ENCODE measurements at places on chromosomes 11 and 22. TPM values are rescaled to one million over a fixed set of nuclear protein-coding genes. Genes with fewer than 3 reads are reported as not detected.

RCOR2 gene
- under 0.01 TPM for total RNA-seq

GRCh38 chr11:119592642-119593041, 136.4 kb downstream of the NECTIN1 start:
- no peak for DNase-seq

CDC42BPG gene
- total RNA-seq = 0.22 TPM

- DNase-seq = no peak
Observed at GRCh38 chr22:19494676-19495173, 15.0 kb downstream of the CDC45 start.

DNA sequence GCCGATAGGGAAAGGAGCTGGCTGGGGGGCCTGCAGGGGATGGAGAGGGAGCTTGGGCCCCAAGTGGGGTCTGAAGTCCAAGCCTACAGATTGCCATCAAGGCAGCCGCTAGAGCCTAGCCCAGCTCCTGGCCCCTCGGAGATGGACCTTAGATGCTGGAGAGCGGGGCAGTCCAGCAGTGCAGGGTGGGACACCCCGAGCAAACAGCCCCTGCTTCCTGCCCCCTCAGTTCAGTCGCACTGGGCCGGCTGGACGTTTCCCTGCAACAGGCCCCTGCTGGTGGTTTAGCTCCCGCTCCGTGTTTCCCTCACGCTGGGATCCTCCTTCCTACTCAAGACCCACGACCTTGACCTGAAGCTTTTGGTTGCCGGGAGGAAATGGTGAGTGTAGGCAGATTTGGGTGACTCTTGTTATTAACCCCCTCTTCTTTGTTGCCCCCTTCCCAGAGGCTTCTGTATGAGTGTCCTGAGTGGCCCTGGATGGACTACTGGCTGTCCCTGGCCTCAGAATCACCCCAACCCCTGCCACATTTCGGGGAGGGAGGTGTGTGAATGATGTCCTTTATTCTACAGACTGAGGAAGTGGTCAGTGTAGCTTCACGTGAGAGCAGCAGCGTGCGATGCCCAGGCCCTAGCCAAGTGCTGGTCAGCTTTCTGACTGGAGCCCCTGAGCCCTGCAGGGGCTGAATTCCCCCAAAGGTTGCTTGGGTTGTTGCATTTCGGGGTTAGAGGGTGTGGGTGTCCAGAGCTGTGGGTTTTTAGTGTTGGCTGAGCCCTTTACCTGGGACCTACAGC, 2.7 kb downstream of the ST3GAL4 start:
- DNase-seq = no peak

CARD18 gene
- total RNA-seq = not detected

GRCh38 chr11:35292279-35292678, 127.1 kb downstream of the SLC1A2 start:
- DNase-seq = no peak

DNA sequence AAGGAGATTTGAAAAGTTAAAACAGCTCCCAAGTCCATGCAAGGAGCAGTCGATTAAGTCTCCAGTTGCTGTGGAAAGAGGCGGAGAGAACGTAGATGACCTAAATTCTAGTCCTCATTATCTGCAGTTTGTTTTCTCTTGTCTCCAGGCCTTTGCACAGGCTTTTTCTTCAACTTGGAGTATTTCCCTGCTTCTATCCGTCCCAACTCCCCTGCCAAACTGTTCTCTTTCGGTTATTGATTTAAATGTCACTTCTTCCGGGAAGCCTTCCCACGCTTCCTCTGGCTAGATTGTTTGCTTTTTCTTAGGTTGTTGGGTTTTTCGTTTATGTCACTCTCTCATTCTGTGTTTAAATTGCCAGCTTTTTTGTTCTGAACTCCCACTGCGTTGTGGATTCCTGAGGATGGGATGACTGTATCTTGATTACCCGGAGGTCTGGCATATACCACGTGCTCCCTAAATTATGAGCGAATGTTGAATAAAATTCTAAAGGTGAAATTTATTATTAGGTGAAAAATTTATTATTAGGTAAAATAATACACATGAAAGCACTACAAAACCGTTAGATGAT, 463 bp downstream of the TMEM126B start:
- no peak for DNase-seq

OR8G5 gene
- not detected for total RNA-seq

DNA sequence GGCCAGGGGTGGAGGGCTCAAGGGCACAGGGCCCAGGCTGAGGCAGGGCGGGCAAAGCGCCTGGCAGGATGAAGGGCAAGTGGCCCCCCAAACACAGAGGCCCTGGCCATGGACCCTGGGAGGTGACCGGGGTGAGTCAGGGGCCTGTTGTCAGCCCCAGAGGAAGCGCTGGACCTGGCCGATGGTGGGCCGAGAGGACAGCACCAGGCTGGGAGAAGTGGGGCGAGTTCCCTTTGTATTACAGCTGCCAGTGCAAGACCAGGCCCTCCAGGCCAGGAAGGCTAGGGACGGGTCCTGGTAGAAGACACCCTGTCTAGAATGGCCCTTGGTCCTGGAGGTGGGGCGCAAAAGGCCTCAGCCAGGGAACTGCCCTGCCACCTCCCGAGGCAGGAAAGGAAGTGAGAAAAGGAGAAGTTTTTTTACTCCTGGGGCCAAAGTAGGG, 12.8 kb downstream of the CXCR5 start:
- no peak for DNase-seq

MUC5AC gene
- not detected for total RNA-seq

SYCE3 gene
- total RNA-seq = not detected

LINC01488 gene
- under 0.01 TPM for total RNA-seq

GGTLC3 gene
- total RNA-seq = not detected

SART1 gene
- total RNA-seq = 25.7 TPM

GAB4 gene
- not detected for total RNA-seq

DNA sequence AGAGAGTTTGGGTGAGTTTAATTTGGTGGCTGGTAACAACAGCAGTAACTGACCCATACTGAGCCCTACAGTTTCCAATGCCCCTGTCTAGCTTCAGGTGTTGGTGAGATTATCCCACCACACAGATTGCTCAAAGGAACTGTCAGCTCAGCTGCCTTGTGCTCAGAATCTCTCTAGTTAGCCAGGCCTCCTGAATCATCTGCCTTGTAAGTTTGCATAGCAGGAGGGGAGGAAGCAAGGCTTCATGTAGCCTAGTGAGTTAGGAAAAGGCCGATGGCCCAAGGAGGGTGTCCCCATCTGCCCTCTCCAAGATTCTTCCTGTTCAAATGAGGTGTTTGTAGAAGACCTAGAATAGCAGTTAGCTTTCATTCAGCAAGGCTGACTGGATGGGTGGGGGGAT, 74.3 kb downstream of the MICAL2 start:
- DNase-seq = no peak

DNA sequence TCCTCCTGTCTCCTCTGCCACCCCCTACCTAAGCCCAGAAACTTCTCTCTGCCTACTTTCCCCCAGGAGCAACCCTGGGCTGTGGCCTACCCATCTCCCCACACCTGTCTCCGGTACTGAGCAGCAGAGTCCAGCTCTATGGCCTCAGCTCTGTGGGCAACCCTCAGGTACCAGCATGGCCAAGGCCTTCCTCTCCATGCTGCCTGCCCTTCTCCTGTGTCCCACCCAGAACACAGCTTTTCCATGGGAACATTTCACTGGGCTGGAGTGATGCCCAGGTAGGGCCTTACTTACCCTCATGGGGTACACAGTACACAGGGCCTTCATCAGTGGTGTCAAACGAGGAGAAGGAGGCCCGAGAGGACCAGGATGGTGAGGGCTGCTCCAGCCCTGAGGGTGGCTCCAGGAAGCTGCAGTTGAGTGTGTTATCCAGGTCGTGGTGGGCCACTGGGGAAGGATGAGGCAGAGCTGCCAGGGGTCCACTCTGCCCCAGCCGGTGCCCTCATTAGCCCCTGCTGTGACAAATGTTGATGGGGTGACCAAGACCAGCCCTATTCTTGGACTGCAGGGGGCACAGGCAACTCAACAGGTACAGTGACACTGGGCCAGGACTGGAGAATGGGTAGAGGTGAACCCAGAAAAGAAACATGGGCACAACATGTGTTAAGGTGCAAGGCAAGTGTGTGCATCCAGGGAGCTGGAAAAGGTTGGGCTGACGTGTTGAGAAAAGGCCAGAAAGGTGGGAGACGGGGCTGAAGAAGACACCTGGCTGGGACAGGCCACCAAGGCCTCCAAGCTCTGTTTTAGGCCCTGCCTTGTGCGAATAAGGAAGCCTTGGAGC, 10.3 kb downstream of the SCARF2 start:
- DNase-seq = no peak

- DNase-seq = no peak
Observed at GRCh38 chr11:16173798-16174197, 182.5 kb downstream of the SOX6 start.

- DNase-seq = no peak
Observed at GRCh38 chr11:78973876-78974275, 399.2 kb upstream of the NARS2 start.

PLCB3 gene
- 14.4 TPM for total RNA-seq

- peak; percentile 24 for DNase-seq
Observed at GRCh38 chr22:30422481-30423300, 2.9 kb upstream of the MTFP1 start.

- no peak for DNase-seq
Observed at GRCh38 chr11:103862802-103863174, 173.7 kb upstream of the DDI1 start.

DNA sequence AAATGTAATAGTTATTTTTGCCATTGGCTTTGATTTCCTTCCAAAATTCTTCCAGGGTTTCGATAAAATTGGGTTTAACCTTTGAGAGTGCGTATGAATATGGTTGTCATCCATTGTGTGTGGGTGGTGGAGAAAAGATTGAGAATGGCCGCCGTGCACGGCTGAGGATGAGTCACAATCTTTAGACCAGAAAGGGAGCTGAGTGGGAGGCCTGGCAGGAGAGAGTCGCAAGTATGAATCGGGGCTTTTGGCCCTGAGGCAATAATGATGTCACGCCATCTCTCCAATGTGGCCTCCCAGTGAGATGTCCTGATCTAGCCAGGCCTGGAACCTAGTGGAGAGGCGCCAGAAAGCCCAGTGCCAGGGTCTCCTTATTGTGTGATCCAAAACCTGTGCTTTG, 33.1 kb upstream of the SMPD1 start:
- no peak for DNase-seq

DNA sequence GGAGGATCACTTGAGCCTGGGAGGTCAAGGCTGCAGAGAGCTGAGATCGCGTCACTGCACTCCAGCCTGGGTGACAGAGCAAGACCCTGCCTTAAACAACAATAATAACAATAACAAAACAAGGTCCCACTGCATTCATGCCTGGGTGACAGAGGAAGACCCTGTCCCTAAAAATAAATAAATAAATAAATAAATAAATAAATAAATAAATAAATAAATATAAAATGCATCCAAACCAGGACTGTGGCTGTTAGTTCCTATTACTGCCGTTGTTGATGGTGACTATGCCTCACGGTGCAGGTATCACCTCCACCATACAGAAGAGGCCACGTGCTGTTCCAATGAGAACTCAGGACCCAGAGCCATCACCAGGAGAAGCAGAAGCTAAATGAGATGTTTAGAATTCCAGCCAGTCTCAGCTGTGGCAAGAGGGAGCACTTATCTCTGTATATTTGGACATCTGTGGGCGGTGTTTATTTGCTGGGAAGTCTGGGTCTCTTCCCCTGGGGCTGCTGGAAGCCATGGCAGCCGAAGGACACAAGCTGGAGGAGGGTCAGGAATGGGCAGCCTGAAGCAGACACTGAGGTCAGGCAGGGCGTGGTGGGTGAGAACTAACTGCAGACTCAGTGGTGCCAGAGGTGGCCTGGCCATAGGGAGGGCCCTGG, 21.6 kb downstream of the C11orf86 start:
- DNase-seq = no peak

- no peak for DNase-seq
Observed at GRCh38 chr11:94402355-94402754, 1.1 kb upstream of the GPR83 start.

C1QTNF6 gene
- 4.6 TPM for total RNA-seq
